ENCODE measurements at places on chromosomes 3 and 15.

DNA sequence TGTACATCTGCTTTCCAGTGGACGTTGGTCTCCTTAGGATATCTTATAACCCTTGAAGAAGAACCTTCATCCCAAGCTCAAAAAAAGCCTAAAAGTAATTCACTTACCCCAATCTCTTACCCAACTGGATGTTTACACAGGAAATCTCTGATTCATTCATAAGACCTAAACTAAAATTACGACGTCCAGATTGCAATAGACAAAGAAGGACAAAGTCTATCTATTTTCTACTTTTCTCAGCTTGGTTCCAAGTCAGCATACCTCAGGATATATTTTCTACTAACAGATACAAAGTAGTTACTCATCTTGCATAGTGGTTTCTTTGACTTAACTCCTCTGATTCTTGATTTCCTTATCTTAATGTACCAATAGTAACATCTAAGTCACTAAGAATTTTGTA lies 669.9 kb downstream of the OTOL1 start:
- no peak overlapping the region for H3K27ac ChIP-seq
- H3K36me3 ChIP-seq = no peaks in the 10 kb centered on the region
- no peaks in the 10 kb centered on the region for H3K4me1 ChIP-seq
- ATAC-seq = no peak

DNA sequence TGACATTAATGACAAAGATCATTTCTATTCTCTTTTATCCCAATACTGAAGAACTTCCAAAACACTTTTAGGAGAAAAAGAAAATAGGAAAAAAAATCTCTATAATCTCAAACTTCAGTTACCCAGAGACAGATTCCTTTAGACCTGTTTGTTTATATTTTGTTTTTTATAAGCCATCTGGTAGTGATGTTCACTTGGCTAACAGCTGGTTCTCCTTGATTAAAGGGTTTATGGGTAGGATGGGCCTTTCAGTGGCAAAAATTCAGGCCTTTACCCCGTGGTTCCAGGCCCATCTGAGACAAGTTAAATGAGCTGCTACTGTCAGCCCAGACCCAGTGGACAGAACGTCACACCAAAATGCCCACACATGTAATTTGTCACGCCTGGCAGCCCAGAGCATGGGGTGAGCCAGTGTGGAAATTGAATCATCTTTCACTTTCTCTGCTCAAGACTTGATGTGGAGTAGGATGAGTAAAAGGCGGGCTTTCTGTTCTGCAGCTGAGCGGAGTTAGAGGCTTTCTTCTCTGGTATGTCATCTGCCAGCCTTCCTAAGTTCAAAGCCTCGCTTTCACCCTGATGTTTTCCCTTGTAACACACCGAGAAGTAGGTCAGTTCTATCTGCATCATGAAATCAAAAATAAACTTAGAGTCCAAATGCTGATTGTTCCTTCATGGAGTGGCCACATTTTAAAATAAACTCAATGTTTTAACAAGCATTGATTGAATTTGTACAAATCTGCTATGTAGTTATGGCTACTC lies 62.5 kb upstream of the SKOR1 start:
- H3K27ac ChIP-seq = peak overlapping the region; percentile 62
- H3K4me1 ChIP-seq = peaks cover 56% of the 10 kb centered on the region
- no peaks in the 10 kb centered on the region for H3K27me3 ChIP-seq
- ATAC-seq = peak; percentile 93

GRCh38 chr15:67433495-67434099 lies 87.3 kb upstream of the C15orf61 start:
- H3K27ac ChIP-seq = no peak overlapping the region
- no peak for ATAC-seq
- H3K27me3 ChIP-seq = no peaks in the 10 kb centered on the region
- peaks cover 23% of the 10 kb centered on the region for H3K36me3 ChIP-seq
- no peaks in the 10 kb centered on the region for H3K4me1 ChIP-seq

GRCh38 chr3:178201714-178202113 lies 334.5 kb upstream of the KCNMB2 start:
- no peaks in the 10 kb centered on the region for H3K27me3 ChIP-seq
- no peak overlapping the region for H3K4me3 ChIP-seq
- no peak overlapping the region for H3K27ac ChIP-seq
- H3K36me3 ChIP-seq = no peaks in the 10 kb centered on the region
- ATAC-seq = no peak

DNA sequence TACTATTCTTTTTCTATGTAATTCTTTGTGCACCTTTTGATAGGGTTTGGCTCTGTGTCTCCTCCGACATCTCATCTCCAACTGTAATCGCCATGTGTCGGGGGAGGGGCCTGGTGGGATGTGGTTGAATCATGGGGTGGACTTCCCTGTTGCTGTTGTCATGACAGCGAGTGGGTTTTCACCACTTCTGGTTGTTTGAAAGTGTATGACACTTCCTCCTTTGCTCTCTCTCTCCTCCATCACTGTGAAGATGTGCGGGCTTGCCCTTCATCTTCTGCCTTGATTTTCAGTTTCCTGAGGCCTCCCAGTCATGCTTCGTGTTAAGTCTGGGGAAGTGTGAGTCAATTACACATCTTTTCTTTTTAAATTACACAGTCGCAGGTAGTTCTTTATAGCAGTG lies 225.8 kb upstream of the DPPA4 start:
- no peaks in the 10 kb centered on the region for H3K36me3 ChIP-seq
- H3K27me3 ChIP-seq = no peaks in the 10 kb centered on the region
- no peak for ATAC-seq
- H3K4me3 ChIP-seq = no peak overlapping the region

DNA sequence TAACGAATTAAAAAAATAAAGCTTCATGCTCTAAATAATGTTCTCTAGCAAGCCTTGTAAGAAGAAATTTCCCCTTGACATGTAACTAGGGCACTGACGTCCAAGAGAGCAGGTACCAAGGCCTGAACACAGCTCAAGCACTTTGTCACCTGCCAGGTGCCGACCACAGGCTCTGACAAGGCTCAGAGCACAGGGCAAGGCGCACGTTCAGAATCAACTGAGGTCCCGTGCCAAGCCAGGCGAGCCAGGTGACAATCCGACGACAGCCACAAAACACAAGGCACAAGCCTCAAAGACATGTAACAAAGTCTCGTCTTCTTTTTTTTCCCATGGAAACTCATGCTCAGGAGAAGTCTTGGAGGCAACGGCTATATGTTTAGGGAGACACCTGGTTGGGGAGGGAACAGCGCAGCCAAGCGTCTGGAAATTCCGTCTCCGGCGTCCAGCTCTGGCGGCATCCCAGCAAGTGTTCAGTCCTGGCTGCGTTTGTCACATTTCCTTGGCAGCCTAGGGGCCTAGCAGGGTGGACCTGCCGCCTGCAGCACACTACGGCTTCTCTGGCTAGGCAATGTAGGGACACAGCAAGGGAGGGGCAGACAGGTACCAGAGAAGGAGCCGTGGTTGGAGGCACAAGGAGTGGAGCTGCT lies 76.7 kb downstream of the ADAMTS17 start:
- H3K27me3 ChIP-seq = no peaks in the 10 kb centered on the region
- no peaks in the 10 kb centered on the region for H3K36me3 ChIP-seq
- no peak overlapping the region for H3K27ac ChIP-seq

DNA sequence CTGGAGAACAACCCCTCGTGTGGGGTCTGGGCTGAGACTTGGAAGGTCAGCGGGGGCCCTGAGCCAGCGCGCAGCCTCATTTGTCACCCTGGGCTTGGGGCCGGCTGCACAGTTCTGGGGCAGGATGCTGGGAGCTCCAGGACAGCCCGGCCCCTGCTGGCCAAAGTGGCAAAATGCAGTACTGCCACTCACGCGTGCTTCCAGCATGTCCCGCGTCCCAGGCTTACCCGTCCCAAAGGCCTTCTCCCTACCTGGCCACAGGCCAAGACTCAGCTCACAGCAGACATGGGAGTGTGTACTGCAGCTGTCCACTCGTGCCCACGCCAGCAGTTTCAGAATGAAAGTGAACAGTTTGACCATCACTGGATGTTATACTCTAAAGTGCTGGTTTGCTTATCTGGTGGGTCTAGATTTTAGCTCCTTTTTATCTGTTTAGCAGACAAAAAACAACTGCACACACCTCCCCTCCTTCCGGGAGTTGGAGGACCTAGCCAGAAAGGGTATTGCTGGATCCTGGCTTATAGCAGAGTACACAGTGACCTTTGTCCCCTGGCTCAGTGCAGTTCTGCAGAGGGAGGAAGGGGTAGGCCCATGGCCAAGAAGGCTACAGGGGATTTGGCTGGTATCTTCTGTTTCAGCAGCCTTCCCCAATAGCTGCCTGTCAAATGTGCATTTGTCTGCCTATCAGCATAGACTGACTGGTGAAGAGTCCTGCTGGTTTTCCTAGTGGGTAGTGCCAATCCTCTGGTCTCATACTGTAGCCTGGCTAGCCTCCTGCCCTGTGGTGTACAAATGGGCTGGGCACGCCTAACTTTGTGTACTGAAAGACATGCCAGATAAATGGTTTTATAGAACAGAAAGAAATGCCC lies 23.2 kb upstream of the IP6K2 start:
- H3K4me3 ChIP-seq = peak overlapping the region; percentile 51
- H3K27ac ChIP-seq = peak overlapping the region; percentile 48
- H3K27me3 ChIP-seq = no peaks in the 10 kb centered on the region
- H3K36me3 ChIP-seq = peaks cover under 1% of the 10 kb centered on the region

- H3K36me3 ChIP-seq = no peaks in the 10 kb centered on the region
- no peak overlapping the region for H3K4me3 ChIP-seq
- peaks cover 7% of the 10 kb centered on the region for H3K4me1 ChIP-seq
These were observed 8.4 kb downstream of the SLC28A1 start for GRCh38 chr15:84892786-84893307.

- no peak overlapping the region for H3K27ac ChIP-seq
- H3K4me3 ChIP-seq = no peak overlapping the region
- ATAC-seq = no peak
- H3K4me1 ChIP-seq = no peaks in the 10 kb centered on the region
- no peaks in the 10 kb centered on the region for H3K36me3 ChIP-seq
These were observed 171.1 kb upstream of the CCDC54 start for GRCh38 chr3:107206141-107206540.

- no peaks in the 10 kb centered on the region for H3K27me3 ChIP-seq
- ATAC-seq = no peak
- H3K4me3 ChIP-seq = no peak overlapping the region
- no peaks in the 10 kb centered on the region for H3K4me1 ChIP-seq
These were observed 454.6 kb upstream of the UBE2E2 start for GRCh38 chr3:22748453-22749045.

DNA sequence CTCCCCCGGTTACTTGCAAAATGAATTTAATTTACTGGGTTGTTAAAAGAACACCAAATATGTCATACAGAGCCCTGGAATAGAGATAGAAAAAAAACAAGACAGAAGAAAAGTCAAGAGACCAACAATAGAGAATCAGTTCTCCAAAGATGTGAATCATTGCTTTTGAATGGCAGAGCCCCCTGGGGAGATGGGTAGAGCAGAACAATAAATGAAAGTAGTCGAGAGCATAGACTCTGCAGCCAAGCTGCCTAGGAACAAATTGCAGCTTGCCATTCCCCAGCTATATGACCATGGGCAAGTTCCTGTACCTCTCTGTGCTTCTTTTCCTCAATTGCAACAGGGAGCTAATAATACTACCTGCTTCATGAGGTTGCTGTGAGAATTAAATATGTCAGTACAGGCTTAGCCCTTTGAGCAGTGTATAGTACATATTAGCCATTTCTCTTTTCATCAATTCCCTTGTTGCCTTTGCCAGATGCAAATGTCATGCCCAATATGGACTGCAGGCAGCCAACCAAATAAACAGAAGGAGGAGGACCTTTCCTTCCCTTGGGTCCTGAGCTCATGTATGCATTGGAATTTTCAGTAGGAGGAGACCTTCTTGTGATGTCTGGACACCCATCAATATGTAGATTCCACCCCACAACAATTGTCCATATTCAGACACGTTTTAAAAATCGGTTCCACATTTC lies 25.0 kb upstream of the BFSP2 start:
- H3K4me3 ChIP-seq = no peak overlapping the region
- H3K4me1 ChIP-seq = no peaks in the 10 kb centered on the region
- no peak for ATAC-seq

DNA sequence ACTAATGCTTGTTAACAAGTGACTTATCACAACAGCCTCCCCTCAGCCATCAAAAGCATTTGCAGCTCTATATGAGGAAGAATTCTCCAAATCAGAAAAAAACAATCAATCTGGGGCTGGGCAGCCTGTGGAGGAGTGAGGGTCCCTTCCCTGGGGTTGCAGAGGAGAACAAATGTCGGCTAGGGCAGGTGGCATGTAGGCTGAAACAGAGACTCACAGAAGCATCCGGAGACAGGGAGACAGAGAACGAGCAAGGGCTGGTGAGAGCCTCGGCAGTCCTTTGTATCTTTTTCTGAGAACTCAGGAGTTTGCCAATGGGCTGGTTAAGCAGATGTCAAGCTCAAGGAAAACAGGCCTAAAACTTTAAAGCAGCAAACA lies 15.8 kb downstream of the ITGA11 start:
- H3K36me3 ChIP-seq = no peaks in the 10 kb centered on the region
- H3K27ac ChIP-seq = no peak overlapping the region
- no peak overlapping the region for H3K4me3 ChIP-seq
- peaks cover 11% of the 10 kb centered on the region for H3K27me3 ChIP-seq
- ATAC-seq = no peak

DNA sequence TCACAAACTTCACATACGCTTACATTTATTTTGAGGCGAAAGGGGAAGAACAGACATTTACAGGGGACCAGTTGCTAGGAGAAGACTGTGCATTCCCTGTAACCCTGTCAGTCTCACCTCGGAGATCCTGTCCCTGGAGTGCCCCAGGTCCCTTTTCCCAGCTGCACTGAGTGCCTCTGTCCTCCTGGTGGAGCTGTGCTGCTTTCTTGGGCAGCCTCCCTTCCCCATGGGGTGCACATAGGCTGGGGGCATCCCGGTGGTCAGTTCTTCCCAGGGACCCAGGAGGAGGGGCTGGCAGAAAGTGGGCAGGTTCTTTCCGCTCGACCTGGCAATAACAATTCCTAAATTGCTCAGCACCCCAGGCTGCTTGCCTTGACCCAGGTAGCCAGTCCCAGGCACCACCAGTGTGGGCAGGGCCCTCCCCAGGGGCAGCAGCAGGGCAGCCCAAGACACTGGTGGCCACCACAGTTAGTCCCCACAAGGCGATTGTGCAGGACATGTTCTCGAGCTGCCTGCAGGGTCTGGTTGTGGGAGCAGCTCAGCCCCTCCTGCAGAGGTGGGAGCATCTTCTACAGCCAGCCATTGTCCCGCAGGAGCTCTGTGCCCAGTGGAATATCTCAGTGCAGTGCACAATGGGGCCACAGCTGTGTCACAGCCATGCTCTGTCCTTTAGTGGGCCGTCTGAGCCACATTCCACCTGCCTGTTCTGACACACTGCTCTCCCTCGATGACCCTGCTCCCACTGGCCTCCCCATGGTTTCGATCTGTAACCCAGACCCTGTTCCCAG lies 36.3 kb downstream of the APBA2 start:
- no peaks in the 10 kb centered on the region for H3K36me3 ChIP-seq
- no peak overlapping the region for H3K27ac ChIP-seq
- no peak overlapping the region for H3K4me3 ChIP-seq
- no peaks in the 10 kb centered on the region for H3K4me1 ChIP-seq
- ATAC-seq = peak; percentile 41
- no peaks in the 10 kb centered on the region for H3K27me3 ChIP-seq

DNA sequence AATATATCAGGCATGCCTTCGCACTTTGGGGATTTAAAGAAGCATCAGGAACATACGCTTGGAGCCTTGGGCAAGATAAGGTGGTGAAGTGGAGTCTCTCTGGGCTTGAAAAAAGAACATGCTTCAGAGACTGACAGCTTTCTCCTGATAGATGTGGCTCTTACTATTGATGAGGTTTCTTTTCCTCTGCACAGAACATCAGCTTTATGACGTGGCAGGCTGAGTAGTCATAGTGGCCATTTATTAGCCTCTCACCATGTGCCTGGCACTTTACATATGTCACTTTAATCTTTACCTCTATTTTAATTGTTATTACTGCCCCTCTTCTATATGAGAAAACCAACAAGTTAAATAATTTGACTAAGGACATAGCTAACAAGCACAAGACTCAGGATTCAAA lies 19.0 kb upstream of the LRRC58 start:
- no peak overlapping the region for H3K27ac ChIP-seq
- ATAC-seq = no peak
- H3K27me3 ChIP-seq = peaks cover 26% of the 10 kb centered on the region
